ENCODE measurements at places on chromosomes 2 and 18. TPM values are rescaled to one million over a fixed set of nuclear protein-coding genes. Genes with fewer than 3 reads are reported as not detected.
A peak's percentile ranks its signal among the peaks of the same experiment; 100 is the strongest.

DNA sequence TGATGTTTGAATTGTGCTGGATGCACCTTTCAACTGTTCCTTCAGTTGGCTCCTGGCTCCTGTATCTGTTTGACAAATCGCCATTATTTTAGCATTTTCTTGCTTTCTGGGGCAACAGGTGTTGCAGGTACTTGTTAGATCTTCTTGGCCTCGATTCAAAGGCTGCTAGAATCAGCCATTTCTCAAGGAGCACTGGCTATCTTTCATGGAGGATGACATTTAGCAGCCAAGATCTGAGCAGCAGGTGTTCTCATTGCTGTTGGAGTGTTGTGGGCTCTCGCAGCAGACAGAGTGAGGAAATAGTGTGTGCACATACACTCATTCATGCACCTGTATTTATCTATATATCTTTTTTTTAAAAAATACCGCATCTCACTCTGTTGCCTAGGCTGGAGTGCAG, 52.2 kb downstream of the INPP5D start:
- no peak for DNase-seq

GRCh38 chr2:124798551-124798950, 773.5 kb downstream of the CNTNAP5 start:
- no peak for DNase-seq

DNA sequence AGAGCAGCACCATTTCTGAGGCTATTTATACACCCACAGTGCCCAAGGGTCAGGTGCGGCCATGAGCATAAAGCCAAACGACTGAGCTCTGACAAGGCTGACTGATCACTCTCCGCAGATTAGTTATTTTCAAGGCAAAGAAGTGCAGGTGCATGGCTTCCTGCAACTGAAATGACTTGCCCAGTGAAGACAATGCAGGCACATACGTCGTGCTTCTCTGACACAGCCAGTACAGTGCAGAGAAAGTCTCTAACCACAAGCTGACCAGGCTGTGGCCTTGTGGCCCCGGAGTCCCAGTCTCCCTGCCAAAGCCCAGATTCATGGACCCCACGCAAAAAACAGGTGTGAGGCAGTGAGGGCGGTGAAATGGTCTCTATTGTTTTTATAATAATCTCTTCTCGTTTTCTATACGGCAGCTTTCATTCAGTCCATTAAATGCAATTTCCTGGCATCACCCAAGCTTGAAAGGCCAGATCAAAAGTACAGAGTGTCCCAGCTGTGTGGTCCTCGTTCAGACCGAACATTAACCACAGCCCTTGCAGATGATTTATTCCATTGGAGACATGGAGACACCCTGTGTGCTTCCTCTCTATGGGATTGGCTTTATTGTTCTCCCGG, 447.0 kb upstream of the ID2 start:
- no peak for DNase-seq

The ARHGAP28 gene
- not detected for total RNA-seq

- peak; percentile 73 for DNase-seq
Measured at GRCh38 chr2:95115418-95115817, 6.2 kb downstream of the MRPS5 start.

DNA sequence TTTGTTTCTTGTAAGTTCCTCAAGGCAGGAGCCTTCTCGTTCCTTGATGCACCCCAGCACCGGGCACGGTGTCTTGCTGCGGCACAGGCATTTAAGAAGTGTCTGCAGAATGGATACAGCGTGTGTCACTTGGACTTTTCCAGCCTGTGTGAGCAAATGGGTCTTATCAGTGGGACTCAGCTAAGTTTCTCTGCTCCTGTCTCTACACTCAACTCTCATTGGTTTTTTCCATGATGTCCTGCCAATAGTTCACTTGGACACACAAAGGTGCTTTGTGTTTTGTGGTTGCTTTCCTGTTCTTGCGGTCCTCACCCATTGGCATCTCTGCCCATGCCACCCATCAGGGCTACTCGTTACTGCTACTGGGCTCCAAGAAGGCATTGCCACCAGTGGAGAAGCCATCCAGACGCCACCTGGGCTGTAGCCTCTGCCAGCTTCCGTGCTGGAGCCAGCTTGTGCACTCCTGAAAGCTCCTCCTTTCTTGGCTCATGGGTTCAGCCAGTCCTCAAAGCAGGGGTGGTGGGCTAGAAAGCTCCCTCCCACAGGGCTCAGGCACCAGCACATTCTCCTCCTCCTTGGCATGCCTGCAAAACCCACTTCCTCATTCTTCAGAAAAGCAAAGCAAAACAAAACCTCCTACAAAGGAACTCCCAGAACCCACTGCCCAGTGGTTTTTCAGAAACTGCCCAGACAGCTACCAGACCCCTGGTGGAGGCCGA, 41.4 kb downstream of the IL1R2 start:
- DNase-seq: no peak

DNA sequence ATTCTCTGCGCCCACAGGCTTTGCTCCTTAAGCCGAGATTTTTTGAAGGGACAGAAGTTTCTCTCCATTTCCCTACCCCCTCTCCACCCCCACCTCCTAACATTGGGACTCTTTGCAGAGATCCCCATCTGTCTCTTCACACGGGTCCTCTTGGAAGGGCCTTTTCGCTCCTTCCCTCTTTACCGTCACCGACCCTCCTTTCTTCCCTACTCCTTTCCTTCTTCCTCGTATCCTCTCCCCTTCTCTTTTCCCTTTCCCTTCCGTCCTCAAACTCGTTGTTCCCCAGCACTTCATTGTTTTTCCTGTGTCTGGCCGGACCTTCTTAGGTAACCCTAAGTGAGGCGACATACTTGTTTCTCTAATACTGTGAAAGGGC, 660 bp downstream of the COPS7B start:
- DNase-seq: no peak

The ANO7 gene
- 7.1 TPM for total RNA-seq

GRCh38 chr2:240121190-240121589, 14.9 kb downstream of the COPS9 start:
- no peak for DNase-seq

- DNase-seq: no peak
Measured at GRCh38 chr2:120287183-120288015, 34.7 kb downstream of the RALB start.

DNA sequence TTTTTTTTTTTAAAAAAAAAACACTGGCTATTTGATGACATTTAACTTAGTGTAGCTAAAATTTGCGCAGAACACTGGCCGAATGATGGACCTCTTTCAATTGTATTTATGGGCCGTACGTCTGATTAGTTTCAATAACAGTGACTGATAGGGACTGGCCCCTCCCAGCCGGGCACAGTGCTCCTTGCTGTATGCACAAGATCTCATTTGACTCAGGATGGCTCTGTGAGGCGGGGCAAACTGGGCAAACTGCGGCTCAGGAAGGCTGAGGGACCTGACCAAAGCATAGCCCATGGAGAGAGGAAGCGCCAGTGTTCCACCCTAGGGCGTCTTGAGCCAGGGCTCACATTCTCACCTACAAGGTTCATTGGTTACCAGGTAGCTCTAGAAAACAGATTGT, 21.2 kb downstream of the TRAF3IP1 start:
- DNase-seq: no peak

- DNase-seq: no peak
Measured at GRCh38 chr2:172821370-172822338, 86.0 kb downstream of the RAPGEF4 start.

The MGAT5 gene
- 99.5 TPM for total RNA-seq

- DNase-seq: no peak
Measured at GRCh38 chr2:152421521-152422370, 86.8 kb downstream of the FMNL2 start.

DNA sequence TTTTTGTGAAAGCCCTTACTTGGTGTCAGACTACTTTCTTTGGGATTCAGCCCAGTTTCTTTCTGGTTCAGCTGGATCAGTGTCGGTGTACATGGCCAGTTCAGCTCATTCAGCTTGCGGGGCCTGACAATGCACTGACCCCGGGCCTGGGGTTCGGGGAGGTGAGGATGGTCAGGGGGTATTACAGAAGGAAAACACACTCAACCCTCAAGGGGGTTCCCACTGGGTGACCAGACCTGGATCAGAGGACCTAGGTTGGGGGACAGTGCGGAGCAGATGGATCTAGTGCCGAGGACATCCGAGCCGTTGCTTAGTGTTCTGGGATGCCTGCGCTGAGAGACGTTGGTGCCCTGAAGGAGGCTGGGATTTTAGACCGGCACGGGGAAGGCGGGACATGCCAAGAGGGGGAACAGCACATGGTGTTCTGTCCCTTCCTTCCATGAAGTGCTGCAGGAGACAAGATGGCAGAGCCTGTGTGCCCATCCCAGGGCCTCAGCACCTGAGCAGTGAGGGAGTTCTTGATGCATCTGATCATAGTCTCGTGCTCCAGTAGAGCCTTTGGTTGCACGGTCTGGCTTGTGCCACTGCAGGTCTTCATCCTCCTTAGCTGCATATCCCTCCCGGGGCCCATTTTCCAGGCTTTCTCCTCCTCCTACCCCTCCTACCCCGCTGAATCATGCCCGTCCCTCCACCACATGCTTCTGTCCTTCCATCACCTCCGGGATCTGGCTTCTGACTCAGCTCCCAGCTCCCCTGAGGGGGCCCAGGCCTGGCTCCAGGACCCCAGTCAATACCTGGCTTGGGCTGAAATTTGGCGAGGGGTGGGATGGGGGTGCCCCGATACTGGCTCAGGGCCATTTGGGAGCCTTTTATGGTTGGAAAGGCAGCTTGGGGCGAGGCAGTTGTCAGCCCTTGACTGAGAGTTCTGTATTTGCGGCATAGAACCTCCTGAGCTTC, 18.0 kb downstream of the SPEG start:
- no peak for DNase-seq

GRCh38 chr2:46173636-46174250, 123.5 kb upstream of the EPAS1 start:
- DNase-seq: no peak

DNA sequence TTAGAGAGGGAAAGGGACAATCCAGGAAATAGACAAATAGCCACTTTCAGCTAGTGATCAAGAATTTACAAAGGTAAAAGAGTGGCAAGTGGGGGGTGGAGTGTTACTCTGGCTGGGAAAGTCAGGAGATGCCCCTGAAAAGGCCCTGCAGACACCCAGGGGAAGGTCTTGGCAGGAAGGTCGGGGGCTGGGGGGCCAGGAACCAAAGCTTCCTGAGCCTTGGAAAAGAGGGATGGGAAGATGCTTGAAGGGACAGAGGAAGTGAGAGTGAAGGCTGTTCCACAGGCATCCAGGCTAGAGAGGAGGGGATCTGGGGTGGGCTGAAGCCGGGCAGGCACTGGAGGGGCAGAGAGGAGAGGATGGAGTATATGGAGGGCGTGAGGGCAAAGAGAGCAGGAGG, 3.9 kb upstream of the TMEM37 start:
- DNase-seq: no peak

- no peak for DNase-seq
Measured at GRCh38 chr2:181471226-181471625, 14.0 kb downstream of the ITGA4 start.

DNA sequence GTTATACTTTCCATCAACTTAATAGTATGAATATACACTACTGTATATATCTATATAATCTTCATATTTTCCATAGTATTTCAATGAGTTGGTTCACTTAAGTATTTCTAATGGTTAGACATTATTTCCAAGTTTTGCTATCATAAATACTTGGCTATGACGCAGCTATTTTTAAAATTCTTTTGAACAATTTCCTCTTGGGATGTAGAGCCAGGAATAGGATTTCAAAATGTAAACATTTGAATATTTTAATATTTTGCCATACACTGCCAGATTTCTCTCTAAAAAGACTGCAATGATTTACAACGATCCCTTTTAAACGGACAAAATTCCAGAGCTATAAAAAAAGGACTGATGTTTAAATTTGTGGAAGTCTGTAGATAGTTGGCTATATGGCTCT, 95.6 kb downstream of the NUP35 start:
- no peak for DNase-seq

- DNase-seq: no peak
Measured at GRCh38 chr2:32743480-32744236, 115.8 kb downstream of the TTC27 start.

- no peak for DNase-seq
Measured at GRCh38 chr2:235303499-235304291, 190.1 kb upstream of the AGAP1 start.

The ABCB6 gene
- 16.7 TPM for total RNA-seq

GRCh38 chr2:219520079-219520478, 5.8 kb downstream of the ASIC4 start:
- DNase-seq: no peak

- DNase-seq: no peak
Measured at GRCh38 chr2:191128172-191128910, 22.5 kb downstream of the STAT4 start.

DNA sequence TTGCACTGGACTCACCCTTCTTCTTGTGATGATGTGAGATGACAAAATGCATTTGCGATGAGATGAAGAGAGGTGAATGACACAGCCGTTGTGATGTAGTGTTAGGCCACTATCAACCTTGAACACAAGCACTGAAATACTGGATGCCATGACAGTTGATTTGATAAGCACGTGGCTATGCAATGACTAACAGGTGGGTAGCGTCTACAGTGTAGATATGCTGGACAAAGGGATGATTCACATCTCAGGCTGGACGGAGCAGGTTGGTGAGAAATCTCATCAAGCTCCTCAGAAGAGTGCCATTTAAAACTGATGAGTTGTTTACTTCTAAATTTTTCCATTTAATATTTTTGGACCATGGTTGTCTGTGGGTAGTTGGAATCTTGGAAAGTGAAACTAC, 375.8 kb upstream of the LYPD1 start:
- no peak for DNase-seq

GRCh38 chr2:238133499-238134392, 4.7 kb upstream of the KLHL30 start:
- peak; percentile 52 for DNase-seq

The KYNU gene
- total RNA-seq: 0.56 TPM

- no peak for DNase-seq
Measured at GRCh38 chr2:16332681-16333557, 332.7 kb downstream of the CYRIA start.

The IKZF2 gene
- total RNA-seq: 80.0 TPM

GRCh38 chr2:9594366-9595054, 36.3 kb downstream of the YWHAQ start:
- DNase-seq: no peak

DNA sequence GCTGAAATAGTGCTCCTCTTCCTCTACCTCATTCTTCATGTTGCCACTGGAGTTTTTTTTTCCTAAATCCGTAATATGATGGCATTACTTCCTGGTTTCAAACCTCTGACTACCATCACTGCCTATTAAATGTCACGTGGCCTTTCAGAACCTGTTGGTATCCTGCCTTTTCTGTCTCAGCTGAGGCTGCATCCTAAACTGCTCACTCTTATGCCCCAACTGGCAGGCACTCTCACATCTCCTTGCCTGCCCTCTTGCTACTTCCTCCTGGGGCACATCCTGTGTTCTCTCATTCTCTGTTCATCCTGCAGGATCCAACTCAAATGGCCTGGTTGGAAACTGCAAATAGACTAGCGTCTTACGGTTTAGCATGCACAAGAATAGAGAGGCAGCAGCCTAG, 468.1 kb upstream of the FANCL start:
- no peak for DNase-seq

The ECEL1 gene
- not detected for total RNA-seq

GRCh38 chr2:112055730-112056625, 909 bp downstream of the TMEM87B start:
- no peak for DNase-seq

DNA sequence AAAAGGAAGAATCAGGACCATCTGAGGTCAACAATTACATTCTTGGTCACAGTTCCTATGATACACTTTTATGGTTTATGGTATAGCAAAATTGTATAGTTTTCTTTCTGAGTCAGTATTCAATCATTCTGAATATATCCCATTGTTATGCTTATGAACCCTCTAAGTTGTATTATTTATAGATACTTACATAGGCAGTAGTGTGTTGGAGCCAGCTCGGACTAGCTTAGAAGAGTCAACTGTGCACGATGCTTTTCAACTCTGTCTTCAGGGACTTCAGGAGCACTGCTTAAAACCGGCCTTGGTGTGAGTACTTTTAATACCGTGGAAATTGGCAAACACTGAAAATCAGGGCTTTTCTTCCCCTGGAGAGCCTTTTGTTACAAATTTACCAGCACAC, 215.7 kb downstream of the IKZF2 start:
- DNase-seq: no peak

Data from natural killer cell treated with Interleukin-12 subunit alpha and Interleukin-12 subunit beta and Interleukin-15 and Interleukin-18, amount 100 ng/mL, for 72 hours (primary cell).